ENCODE measurements at places on chromosomes 5 and 9. TPM values are rescaled to one million over a fixed set of nuclear protein-coding genes. Genes with fewer than 3 reads are reported as not detected.
A peak's percentile ranks its signal among the peaks of the same experiment; 100 is the strongest.

DNA sequence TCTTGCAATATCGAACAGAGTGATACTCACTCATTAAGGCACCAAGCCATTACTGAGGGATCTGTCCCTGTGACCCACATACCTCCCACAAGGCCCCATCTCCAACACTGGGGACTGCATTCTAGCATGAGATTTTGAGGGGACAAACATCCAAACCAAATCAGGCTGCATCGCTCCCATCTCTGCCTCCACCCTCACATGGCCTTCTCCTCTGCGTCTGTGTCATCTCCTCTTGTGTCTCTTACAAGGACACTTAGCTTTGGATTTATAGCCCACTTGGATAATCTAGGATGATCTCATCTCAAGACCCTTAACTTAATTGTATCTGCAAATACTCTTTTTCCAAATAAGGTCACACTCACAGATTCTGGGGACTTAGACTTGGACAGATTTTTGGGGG lies 284.4 kb upstream of the DAP start:
- H3K27me3 ChIP-seq: no peaks in the 10 kb centered on the region
- no peak for DNase-seq
- H3K4me1 ChIP-seq: no peaks in the 10 kb centered on the region
- H3K36me3 ChIP-seq: no peaks in the 10 kb centered on the region
- no peak overlapping the region for H3K27ac ChIP-seq

GRCh38 chr5:139312075-139312474 lies 18.5 kb downstream of the MATR3 start:
- H3K27me3 ChIP-seq: no peaks in the 10 kb centered on the region
- DNase-seq: no peak
- 0 out of 2 replicates have a peak overlapping the region, but pooled peaks have one; percentile 5 for H3K4me3 ChIP-seq
- H3K36me3 ChIP-seq: peaks cover 10% of the 10 kb centered on the region
- no peaks in the 10 kb centered on the region for H3K4me1 ChIP-seq

Gene GFPT2
- total RNA-seq: 143 TPM

Gene HMMR
- 70.6 TPM for total RNA-seq

DNA sequence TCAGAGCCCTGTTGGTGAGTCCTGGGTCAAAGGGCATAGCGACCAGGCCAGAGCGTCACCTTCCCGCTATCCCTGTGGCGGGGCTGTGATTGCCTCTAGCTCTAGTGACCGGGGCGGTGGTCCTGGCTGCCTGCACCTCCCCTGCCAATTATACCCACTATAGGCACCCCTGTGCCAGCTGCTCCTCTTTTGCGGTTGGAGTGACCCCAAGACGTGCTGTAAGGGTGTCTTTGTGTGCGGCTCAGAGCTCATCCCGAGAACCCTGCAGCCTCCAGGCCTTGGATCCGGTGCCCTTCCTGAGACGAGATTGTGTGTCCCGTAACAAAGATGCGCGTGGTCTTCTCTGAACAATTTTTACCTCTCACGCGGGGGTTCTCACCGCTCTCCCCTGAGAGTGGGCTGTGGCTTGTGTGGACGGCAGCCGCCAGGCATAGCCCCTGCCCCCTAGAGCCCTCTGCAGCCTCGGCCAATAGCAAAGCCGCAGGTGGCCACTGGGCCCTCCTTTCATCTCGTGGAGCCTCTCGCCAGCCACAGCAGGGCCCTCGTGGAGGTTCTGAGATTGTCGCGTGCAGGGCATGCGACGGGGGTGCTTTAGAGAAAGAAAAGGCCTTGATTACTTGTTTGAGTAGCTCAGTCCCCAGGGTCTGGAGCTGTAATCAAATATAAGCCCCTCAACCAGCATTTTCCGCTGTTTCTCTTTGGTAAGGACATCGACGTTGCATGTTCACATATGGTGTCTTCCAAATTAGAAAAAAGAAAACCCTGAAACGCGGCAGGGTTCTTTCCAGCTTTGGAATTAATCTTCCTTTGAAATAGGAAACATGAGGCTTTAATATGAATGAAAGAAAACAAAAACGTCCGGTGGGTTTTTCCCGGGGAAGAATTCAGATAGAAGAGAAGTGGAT lies 10.7 kb downstream of the NKD2 start:
- no peaks in the 10 kb centered on the region for H3K27me3 ChIP-seq
- H3K4me3 ChIP-seq: no peak overlapping the region
- DNase-seq: no peak
- H3K36me3 ChIP-seq: no peaks in the 10 kb centered on the region

DNA sequence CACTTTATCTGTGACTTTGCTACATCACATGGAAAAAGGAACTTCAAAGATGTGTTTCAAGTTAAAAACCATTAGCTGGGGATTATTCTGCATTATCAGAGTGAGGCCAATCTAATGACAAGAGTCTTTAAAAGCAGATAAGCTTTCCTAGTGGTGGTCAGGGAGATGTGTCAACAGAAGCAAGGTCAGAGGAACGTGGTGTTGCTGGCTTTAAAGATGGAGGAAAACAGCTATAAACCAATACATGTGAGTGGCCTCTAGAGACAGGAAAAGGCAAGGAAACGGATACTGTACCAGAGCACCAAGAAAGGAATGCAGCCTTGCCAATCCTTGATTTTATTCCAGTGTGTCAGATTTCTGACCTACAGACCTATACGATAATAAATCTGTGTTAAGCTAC lies 204.2 kb downstream of the TAF11L14 start:
- no peaks in the 10 kb centered on the region for H3K27me3 ChIP-seq
- no peak overlapping the region for H3K4me3 ChIP-seq
- no peaks in the 10 kb centered on the region for H3K36me3 ChIP-seq

- H3K27ac ChIP-seq: no peak overlapping the region
- no peak for DNase-seq
- no peaks in the 10 kb centered on the region for H3K36me3 ChIP-seq
- no peaks in the 10 kb centered on the region for H3K4me1 ChIP-seq
- H3K4me3 ChIP-seq: no peak overlapping the region
Observed at GRCh38 chr9:98037357-98037756, 19.2 kb upstream of the NANS start.

Gene CCDC69
- 10.8 TPM for total RNA-seq

Gene PGM5
- total RNA-seq: not detected

Gene AMBP
- 3.0 TPM for total RNA-seq

Gene PCDHGA12
- total RNA-seq: 1.3 TPM

GRCh38 chr5:61658592-61659008 lies 326.5 kb downstream of the ZSWIM6 start:
- no peaks in the 10 kb centered on the region for H3K27me3 ChIP-seq
- no peaks in the 10 kb centered on the region for H3K36me3 ChIP-seq
- peak; percentile 82 for DNase-seq
- peak overlapping the region; percentile 34 for H3K4me3 ChIP-seq

All from H1 (cell line).